ENCODE measurements at places on chromosomes 11 and 22. TPM values are rescaled to one million over a fixed set of nuclear protein-coding genes. Genes with fewer than 3 reads are reported as not detected.

The CASP4 gene
- 95.8 TPM for total RNA-seq

- no peak for DNase-seq
Observed at GRCh38 chr22:31953261-31953660, 8.9 kb downstream of the YWHAH start.

GRCh38 chr11:27807596-27807995, 107.3 kb upstream of the BDNF start:
- no peak for DNase-seq

The KRTAP5-2 gene
- total RNA-seq, result not detected

DNA sequence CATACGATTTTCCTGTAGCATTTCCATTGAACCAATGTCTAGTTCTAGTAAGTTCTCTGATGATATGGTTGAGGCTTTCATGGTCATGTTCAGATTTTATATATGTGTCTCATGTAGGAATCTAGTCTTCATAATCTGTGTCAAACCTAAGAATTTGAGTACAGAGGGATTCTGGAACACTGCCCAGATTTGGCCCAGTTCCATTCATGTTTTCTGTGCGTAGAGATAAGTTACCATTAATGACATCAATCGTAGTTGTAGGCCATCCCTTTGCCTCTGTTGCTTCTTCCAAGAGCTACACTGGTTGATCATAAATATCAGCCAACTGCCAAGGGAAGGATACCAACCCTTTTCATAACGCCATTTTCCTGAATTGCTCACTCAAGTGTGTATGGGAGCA, 23.3 kb downstream of the ST3GAL4 start:
- DNase-seq, result no peak

The IL18 gene
- 0.43 TPM for total RNA-seq

DNA sequence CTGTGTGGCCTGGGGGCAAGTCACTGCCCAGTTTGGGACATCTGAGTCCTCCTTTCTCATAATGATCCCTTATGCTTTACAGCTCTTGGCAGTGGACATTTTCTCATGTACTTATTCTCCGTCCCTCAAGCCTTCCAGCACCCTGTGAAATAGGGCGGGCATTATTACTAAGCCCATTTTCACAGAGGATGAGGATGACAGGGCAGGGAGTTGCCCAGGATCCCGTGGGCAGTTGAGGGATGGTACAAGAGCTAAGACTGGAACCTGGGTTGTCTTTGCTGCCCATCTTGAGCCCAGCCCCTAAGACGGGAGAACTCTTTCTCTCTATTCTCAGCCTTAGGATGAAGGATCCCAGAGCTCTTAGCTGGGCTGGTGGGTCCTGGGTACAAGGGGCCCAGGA, 11.2 kb downstream of the CD82 start:
- DNase-seq, result no peak

The OR10D3 gene
- not detected for total RNA-seq

DNA sequence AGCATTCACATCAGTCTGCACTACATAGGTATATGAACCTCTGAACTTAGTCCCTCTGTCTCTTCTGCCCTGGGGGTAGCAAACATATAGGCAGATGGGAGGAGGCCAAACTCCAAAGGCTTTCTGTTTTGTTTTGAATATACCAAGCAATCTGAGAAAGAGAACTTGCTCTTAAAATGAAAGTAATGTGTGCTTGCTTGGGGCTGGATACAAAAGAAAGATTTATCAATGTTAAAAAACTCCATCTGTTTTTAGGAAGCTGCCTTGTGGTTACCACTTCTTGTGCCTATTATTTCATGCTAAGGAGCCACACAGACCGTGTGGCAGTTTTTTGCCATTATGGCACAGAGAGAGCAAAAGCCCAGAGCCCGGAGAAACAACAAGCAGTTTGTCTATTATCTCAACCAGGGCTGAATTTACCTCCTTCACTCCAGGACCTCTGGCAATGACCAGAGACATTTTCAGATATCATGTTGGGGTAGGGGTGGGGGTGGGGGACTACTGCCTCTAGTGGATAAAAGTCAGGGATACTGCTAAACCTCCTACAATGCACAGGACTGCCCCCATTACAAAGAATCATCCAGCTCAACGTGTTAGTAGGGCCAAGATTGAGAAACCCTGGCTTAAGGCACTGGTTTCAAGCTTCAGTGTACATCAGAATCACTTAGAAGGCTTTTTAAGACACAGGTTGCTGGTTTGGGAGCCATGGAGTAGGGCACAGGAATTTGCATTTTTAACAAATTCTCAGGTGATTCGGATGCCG, 124.2 kb downstream of the APIP start:
- DNase-seq, result no peak

DNA sequence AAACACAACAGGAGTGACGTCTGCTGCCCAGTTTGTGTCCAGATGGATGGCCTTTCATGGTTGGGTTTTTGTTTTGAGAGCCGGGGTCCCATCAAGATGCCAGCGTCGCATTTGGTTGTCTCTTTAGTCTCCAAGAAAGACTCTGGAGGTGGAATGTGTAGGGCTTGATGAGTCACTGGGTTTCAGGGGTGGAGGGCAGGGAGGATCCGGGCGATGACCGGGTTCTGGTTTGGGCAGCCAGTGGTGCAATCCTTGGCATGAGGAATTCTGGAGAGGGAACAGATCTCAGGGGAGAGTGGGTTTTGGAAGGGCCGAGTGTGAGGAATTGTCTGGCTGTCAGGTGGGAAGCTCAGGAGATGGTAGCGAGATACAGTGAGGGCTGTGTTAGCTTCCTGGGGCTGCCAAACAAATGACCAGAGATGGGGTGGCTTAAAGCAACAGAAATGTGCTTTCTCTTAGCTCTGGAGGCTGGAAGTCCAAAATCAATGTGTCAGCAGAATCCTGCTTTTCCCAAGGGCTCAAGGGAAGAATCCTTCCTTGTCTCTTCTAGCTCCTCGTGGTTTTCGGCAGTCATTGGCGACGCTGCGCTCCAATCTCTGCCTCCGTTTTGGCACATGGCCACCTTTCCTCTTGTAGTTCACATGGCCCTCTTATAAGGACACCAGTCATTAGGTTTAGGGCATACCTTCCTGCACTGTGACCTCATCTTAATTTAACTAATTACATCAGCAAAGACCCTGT, 26.4 kb upstream of the PPFIA1 start:
- no peak for DNase-seq

- no peak for DNase-seq
Observed at GRCh38 chr22:40567106-40567505, 69.4 kb downstream of the MRTFA start.

DNA sequence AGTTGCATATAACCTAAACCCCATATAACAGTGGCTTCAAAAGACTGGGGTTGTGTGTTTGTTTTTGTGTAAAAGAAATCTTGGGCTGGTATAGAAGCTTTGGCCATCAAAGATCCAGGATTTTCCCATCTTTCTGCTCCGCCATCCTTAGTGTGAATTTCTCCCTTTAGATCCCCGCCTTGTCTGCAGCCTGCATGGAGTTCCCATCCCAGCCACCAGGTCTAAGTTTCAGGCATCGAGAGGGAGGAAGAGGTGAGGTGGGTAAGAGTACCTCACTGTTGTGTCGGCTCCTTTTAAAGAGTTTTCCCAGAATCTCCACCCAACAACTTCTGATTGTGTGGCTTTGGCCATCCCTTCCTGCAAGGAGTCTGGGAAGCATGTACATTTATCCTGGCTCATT, 195.5 kb upstream of the SORL1-AS1 start:
- no peak for DNase-seq

DNA sequence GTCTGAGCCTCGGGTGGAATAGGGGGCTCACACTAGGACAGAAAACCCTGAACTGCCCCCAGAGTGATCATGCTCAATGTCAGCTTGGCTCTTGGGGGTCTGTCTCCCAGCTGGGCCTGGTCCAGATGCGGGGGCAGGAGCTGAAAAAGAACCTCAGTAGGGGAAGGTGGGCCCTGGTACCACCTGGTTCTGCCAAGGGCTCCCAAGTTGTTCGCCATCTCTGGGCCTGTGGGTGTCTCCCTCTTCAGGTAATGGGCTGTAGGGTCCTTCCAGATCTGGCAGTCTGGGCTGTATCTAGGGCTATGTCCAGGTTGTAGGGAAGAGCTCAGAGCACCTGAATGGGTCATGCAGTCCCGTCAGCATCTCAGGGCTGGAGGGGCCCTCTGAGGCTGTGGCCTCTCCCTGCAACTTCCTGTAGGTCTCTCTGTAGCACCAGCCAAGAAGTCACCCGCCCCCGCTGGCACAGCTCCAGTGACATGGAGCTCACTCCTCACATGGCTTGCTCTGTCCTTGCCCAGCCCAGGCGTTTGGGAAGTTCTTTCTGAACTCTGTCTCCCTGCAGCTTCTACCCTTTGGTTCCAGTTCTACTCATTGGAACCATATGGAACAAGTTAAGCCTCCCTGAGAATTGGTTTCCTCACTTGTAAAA, 33.0 kb upstream of the SOX10 start:
- no peak for DNase-seq

DNA sequence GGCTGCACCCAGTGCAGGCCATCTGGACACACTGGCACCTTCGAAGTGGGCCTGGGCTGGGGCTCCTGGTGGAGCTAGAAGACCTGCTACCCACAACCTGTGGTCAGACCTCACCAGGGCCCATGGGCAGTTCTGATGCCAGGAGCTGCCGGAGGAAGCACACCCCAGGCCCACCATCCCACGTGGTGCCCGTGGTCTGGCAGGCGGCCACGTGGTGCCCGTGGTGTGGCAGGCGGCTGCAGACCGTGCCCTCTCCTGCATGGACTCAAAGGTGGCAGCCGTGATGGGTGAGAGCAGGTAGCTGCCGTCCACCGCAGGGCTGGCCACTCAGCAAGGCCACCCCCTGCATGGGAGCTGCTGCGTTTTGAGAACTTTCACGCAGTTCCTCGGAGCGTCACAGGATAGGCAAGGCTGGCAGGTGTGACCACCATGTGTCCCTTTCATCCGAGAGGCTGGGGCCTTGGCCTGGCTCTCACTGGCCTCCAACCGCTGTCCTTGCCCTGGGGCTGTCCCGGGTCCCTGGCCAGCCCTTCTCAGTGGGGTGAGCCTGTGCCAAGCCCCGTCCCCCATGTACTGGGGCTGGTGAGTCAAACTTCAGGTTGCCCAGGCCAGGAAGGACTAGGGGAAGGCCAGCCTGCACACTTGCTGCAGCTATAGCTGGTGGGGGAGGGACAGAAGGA, 3.9 kb upstream of the IL17REL start:
- no peak for DNase-seq

DNA sequence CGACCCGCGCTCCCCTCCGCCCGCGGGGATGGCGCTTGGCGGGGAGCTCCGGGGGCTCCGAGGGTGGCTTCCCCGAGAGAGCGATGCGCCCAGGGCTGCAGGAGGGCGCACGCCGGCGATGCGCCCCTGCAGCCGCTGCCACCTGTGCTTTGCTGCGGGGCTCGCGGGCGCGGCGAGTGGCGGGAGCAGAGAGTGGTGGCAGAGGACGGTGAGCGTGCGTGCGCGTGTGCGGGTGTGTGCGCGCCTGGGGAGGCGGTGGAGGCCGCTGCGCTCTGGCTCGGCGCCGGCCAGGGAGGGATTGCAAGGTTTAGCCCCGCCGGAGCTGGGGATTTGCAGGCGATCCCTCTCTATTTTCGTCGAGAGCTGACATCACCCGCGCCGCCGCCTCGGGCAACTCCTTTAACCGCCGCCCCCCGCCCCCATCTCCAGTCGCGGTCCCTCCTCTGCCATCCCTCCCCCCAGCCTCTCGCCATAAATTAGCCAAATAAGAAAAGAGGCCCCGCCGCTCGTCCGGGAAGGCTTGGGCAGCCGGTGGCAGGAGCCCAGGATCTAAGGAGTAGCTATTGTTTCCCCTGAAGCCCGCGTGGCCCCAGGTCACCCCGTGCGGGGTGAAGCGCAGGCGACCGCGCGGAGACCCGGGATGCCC, at the start of gene SLC1A2:
Gene SLC1A2, minus strand, starts transcription at position 375 of the 646 bp plus-strand sequence. CDS start 592 bp downstream, outside the sequence.
- DNase-seq, result no peak

The SCGB1C1 gene
- not detected for total RNA-seq

- DNase-seq, result no peak
Observed at GRCh38 chr11:34944692-34945091, 28.3 kb downstream of the PDHX start.

- DNase-seq, result no peak
Observed at GRCh38 chr11:121683791-121684190, 231.0 kb upstream of the SORL1-AS1 start.

The FOLR1 gene
- total RNA-seq, result not detected

- DNase-seq, result no peak
Observed at GRCh38 chr11:1460396-1460985, 26.1 kb downstream of the MOB2 start.

DNA sequence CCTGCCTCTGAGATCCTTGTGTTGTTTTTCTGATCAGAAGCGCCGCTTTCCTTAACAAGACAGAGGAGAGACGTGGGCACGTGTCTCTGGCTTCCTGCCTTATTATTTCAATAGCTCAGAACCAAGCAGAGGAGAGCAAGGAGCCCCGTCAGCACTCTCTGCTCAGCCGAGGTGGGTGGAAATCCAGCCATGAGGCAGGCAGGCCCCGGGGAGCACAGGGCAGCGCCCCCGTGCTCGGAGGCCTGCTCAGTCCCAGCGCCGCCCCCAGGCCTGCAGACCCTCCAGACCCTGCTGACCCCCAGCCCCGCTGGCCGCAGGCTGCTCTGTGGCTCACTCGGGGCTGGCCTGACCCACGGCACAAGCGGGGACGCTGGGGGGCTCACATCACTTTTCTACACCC, 162.8 kb downstream of the BRD1 start:
- DNase-seq, result no peak

GRCh38 chr11:32884770-32885384, 7.7 kb upstream of the QSER1 start:
- no peak for DNase-seq

DNA sequence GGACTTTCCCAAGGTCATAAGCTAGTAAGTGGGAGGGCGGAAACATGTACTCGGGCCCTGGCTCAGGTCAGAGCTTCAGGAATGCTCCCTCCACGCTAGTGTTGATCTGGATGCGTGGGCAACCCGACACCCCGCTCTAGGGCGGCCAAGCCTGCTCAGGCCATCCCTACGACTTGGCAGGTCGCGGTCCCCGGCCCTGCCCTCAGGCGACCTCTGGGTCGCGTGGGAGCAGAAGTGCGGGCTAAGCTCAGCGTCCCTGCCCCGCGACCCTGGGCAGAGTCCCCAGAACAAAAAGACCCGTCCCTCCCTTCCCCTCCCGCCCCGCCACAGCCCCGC, 781 bp upstream of the TEF start:
- DNase-seq, result no peak

- no peak for DNase-seq
Observed at GRCh38 chr11:99352642-99353041, 331.9 kb downstream of the CNTN5 start.

The GRK3 gene
- 7.0 TPM for total RNA-seq

GRCh38 chr11:66868082-66868725, 11.3 kb downstream of the LRFN4 start:
- DNase-seq, result no peak

DNA sequence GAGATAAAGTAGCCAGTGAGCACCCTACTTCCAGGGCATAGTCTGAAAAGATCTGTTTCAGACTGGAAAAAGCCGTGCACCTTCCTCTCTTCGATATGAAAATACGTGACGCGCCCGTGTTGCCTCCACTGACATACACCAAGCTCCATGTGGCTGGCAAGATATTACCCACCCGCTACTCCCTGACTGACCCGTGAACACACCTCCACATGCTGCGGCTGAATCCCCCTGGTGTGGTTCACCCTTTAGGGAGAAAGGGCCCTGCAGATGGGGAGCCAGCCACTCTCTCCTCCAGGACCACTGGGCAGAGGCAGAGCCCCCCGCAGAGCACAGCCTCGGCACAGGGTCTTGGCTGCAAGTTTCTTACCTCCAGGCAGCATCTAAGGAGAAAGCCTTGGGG, 245.0 kb downstream of the BRD1 start:
- DNase-seq, result no peak
